Urothelium cell line (cell line): ENCODE measurements at places on chromosomes 13 and 19.

DNA sequence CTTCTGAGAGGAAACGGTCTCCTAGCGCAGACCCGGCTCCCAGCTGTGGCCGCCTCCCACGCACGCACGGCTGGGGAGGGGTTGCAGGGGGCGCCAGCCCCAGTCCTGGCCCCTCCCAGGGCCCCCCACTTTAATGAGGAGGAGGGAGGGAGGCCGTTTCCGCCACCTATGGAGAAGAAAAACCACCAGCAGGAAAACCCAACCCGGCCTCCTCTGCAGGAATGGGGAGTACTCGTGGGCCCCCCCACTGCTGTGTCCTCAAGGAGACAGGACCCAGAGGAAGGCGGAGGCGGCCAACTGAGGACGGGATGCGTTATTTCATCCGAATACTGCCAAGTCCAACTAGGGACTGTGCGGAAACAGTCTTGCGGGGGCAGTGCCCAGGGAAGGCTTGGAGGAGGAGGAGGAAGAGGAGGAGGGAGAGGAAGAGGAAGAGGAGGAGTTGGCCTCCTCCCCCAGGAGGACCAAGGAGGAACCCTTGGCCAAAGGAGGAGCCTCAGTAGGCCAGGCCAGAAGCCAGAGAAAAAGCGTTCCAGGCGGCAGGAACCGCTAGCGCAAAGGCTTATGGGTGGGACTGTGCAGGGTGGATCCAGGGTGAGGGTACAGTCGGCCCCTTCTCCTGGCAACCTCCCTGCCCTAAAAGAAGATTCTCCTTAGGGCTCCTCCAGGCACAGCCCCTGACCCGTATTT lies 3.9 kb upstream of the SSBP4 start:
- DNase-seq = no peak

GRCh38 chr13:22001336-22001735 lies 330.5 kb downstream of the FGF9 start:
- no peak for DNase-seq

DNA sequence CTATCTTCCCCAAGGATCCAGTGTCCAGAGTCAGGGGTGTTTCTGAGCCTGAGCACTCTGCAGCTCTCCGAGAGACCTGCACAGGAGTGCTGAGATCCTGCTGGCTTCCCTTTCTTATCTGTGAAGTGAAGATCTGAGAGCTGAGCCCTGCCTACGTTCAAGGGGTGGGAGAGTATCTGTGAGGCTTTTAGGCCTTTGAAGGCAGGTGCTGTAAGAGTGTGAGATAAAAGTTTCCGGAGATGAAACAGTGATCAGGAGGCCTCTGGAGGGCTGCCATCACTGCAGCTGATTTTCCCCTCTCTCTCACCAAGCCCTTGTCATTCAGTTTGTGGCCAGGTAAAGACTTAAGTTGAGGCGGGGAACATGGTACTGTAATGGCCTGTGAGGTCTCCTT lies 83.1 kb downstream of the AKAP11 start:
- no peak for DNase-seq

DNA sequence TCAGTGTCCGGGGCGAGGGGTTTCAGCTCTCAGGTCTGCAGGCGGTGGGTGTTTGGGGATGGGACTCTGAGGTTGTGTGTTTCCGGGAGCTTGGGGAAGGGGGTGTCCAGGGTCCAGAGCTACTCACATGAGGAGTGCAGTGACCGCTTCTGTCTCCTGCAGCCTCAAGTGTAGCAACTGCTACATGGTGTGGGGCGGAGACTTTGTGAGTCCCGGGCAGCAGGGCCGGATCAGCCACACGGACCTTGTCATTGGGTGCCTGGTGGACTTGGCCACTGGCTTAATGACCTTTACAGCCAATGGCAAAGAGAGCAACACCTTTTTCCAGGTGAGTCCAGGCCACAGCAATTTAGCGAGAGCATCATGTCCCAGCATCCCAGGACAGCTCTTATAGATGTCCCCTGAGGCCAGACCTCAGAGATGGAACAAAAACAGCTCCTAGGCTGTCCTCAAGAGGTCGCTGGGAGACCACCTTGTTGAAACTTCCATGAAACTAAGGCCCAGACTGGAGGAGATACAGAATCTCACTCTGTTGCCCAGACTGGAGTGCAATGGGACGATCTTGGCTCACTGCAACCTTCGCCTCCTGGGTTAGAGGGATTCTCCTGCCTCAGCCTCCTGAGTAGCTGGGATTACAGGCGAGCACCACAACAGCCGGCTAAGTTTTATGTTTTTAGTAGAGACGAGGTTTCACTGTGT lies 44.9 kb downstream of the RYR1 start:
- DNase-seq = peak; percentile 39

GRCh38 chr13:20964904-20965303 lies 62.4 kb upstream of the XPO4 start:
- no peak for DNase-seq

DNA sequence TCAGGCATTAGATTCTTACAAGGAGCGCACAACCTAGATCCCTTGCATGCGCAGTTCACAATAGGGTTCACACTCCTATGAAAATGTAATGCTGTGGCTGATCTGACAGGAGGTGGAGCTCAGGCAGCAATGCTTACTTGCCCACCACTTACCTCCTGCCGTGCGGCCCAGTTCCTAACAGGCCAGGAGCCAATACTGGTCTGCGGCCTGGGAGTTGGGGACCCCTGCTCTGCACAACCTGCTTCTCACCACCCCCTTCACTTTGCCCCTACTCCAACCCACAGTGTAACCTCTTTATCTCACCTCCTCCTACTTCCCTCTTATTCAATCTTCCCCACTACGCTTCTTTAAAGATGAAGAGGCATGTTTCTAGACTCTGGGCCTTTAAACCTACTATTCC lies 240.2 kb downstream of the RGCC start:
- DNase-seq = no peak

GRCh38 chr19:7502552-7502951 lies 13.4 kb upstream of the ZNF358 start:
- no peak for DNase-seq

DNA sequence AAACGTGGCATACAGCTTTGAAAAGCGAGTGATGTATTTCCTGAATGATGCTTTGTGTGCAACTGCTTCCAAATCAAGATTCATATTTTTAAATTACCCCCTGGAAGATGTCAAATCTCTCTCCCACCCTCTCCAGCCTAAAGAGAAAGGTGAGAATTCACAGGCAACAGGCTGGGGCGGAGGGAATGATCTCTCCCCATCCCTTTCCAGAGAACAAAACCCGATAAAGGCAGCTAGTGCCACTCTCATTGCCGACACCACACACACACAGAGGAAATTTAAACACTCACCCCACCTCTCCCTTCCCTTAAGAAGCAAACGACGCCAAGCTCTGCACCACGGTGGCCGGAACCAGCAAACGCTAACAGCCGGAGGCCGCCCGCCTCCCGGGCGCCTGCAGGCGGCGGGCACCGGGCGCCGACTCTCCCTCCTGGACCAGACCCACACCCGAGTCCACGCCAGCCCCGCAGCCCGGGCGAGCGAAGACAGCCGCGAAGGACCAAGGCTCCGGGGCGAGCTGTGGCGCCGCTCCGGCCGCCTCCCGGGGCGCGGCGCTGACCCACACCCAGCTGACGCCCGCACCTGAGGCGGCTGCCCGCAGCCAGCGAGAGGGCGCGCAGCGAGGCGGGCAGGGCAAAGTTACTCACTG lies 477 bp downstream of the LNX2 start:
- DNase-seq = peak; percentile 33

- no peak for DNase-seq
These were observed 1386.8 kb downstream of the PCDH9 start for GRCh38 chr13:65843314-65843731.

- no peak for DNase-seq
These were observed 44.6 kb downstream of the KL start for GRCh38 chr13:33060815-33061214.

GRCh38 chr13:29743201-29743786 lies 107.1 kb downstream of the UBL3 start:
- no peak for DNase-seq

- DNase-seq = no peak
These were observed 19.3 kb downstream of the DPP9 start for GRCh38 chr19:4704317-4704673.

DNA sequence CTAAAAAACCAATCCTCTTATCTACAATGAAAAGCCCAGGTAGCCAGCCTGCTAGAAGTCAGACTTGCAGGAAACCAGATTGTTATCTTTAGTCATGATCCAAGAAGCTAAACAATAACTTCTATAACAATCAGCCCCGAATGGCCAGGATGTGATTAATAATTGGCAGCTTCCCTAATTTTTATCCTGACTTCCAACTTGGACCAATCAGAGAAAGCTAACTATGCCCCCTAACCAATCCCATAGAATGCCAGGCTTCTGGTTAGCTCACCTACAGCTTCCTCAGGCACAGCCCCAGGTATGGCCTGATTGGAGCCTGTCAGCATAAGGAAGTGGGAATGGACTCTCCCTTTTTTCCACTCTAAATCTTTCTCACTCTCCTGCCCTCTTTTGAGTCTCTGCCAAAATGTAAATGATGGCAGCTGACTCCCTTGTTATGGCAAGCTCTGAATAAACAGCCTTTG lies 394.9 kb downstream of the DLEU7 start:
- DNase-seq = no peak
